NCI-H2171 (cell line): ENCODE measurements at places on chromosomes 6 and 20.

- no peak for DNase-seq
Measured at GRCh38 chr6:46598215-46598614, 54.4 kb downstream of the CYP39A1 start.

DNA sequence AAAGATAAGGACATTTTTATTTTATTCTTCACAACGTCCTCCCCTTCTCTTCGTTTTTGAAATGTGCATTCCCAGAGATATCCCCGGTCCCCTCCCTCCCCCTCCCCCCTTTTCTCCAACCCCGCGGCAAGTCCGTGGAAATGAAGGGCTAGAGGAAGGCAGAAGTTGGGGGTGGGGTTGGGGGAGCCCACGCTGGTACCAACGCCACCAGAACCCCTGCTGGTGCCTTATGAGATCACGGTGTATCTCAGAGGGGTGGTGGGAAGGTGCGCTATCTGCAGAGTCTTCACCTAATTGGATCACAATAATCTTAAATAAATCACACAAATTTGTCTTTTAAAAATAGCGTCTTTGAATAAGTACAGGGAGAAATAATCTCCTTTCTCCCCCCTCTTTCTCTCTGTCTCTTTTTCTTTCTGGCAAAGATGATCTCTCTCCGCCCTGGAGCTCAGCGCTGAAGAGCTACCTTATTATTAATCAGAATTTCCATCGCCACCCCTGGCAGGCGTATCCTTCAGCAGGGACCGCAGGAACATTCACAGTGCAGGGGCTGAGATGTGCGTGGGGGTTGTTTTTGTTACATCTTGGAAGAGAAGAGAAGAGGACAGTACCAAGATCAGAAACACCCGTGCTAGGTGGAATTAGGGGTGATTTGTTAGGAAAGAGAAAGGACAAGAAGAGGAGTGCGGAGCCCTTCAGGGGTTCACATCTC, 915 bp downstream of the CLVS2 start:
- peak; percentile 46 for DNase-seq

- peak; percentile 94 for DNase-seq
Measured at GRCh38 chr6:30617565-30618269, at the start of gene MRPS18B. Gene MRPS18B, plus strand, starts transcription at chr6:30617840. Its CDS starts 26 bp downstream, at chr6:30617866.

DNA sequence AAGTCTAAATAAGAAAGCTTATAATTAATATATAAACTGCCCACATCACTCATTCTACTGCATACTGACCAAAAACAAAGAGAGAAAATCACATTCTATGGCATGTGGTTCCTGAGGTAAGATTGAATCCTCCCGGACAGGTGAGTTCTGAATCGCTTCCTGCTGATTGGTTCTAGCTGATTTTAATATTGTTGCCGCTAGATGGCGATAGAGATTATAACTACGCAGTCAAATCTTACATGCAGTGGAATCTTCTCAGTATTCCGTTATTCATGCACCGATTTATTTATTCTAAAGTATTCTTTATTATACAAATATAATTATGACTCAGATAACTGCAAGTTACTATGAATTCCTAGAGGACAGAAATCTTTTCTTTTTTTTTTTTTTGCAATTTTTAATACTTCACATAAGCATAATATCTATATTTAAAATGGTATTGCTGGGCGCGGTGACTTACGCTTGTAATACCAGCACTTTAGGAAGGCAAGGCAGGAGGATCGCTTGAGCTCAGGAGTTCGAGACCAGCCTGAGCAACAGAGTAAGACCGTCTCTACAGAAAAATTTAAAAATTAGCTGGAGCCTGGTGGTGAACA, 24.2 kb upstream of the TMX4 start:
- DNase-seq: peak; percentile 59

- DNase-seq: no peak
Measured at GRCh38 chr6:37131104-37131959, 38.6 kb upstream of the PIM1 start.

GRCh38 chr20:47765691-47766594, 19.3 kb downstream of the SULF2 start:
- DNase-seq: no peak

GRCh38 chr6:158686311-158686710, 36.5 kb downstream of the SYTL3 start:
- no peak for DNase-seq
